ENCODE measurements at places on chromosomes 16 and 17.

GRCh38 chr17:40818343-40818732 lies 4.1 kb downstream of the KRT10 start:
- peaks cover 3% of the 10 kb centered on the region for H3K4me1 ChIP-seq
- peaks cover 3% of the 10 kb centered on the region for H3K36me3 ChIP-seq
- peak overlapping the region; percentile 60 for H3K4me3 ChIP-seq
- no peak for DNase-seq

DNA sequence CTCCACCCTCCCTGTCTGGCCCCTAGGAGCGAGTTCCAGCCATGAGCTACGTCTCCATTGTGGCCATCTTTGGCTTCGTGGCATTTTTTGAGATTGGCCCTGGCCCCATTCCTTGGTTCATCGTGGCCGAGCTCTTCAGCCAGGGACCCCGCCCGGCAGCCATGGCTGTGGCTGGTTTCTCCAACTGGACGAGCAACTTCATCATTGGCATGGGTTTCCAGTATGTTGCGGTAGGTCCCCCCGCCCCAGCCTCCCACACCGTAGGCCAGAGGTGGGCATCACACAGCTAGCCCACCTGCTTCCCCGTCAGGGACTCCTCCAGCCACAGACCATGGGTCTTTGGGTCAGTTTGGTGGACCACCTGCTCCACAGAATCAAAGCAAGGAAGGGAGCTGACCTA lies 4.2 kb downstream of the SLC2A4 start:
- H3K27ac ChIP-seq, result no peak overlapping the region
- H3K4me3 ChIP-seq, result no peak overlapping the region
- H3K27me3 ChIP-seq, result peaks cover 12% of the 10 kb centered on the region
- peaks cover 21% of the 10 kb centered on the region for H3K4me1 ChIP-seq

DNA sequence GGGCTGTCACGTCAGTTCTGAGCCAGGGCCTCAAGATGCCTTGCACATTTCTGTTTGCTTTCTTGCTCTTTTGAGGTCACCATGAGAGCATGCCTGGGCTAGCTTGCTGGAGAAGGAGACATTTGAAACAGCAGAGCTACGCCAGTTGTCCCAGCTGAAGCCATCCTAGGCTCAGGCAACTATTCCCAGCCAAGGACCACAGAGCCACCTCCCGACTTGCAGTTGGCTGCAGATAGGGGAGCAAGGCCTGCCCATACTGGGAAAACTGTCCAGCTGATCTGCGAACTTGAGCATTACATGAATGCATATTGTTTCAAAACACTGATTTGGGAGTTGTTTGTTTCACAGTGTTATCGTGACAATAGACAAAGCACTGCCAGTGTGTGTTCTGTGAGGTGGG lies 340.8 kb downstream of the XYLT1 start:
- no peak overlapping the region for H3K4me3 ChIP-seq
- DNase-seq, result no peak
- no peaks in the 10 kb centered on the region for H3K27me3 ChIP-seq
- peaks cover 36% of the 10 kb centered on the region for H3K36me3 ChIP-seq
- H3K4me1 ChIP-seq, result no peaks in the 10 kb centered on the region

DNA sequence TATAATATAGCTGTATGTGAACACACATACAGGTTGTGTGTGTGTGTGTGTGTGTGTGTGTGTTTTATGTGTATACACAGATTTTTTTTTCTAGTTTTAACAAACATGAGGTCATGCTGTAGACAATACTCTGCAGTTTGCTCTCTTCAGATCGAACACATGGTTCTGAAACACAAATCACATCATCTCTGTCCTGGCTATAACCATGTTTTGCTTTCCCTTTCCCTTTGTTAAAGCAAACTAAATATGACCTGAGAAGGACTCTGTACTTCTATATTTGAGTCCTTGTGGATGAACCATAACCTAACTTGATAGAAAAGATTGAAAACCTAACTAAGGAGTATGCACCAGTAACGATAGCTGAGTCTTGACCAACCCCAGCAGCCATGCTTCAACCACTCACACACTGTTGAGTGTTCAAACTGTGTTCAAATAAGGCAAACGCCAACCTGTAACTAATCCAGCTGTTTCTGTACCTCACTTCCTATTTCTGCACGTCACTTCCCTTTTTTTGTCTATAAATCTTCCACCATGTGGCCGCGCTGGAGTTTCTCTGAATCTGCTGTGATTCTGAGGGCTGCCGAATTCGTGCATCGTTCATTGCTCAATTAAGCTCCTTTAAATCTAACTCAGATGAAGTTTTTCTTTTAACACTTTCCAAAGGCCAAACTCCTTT lies 303.8 kb downstream of the HS3ST3B1 start:
- H3K27ac ChIP-seq, result no peak overlapping the region
- no peaks in the 10 kb centered on the region for H3K27me3 ChIP-seq
- H3K4me1 ChIP-seq, result no peaks in the 10 kb centered on the region
- no peak for DNase-seq
- H3K4me3 ChIP-seq, result no peak overlapping the region
- H3K36me3 ChIP-seq, result no peaks in the 10 kb centered on the region

- no peaks in the 10 kb centered on the region for H3K4me1 ChIP-seq
- H3K27me3 ChIP-seq, result no peaks in the 10 kb centered on the region
- H3K27ac ChIP-seq, result no peak overlapping the region
- DNase-seq, result no peak
- H3K36me3 ChIP-seq, result no peaks in the 10 kb centered on the region
Measured at GRCh38 chr17:45792437-45792836, 8.3 kb downstream of the CRHR1 start.

DNA sequence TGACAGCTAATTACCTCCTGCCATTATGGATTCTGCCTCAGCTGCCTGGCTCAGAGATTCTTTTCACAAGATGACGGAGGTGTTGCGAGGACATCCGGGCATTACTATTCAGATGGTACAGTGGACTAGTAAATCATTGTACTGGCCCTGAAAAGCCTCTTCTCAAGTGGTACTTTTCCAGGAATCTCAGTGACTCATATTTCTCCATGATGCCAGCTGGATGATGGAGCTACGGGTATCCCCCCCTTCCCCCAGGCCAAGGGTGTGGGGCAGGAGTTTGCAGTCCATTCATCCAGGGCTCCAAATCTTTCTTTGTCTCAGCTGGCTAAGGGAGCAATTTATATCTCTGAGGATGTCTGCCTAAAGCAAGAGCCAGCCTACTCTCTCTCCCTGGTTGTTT lies 107.7 kb upstream of the GPR139 start:
- no peak overlapping the region for H3K4me3 ChIP-seq
- no peaks in the 10 kb centered on the region for H3K27me3 ChIP-seq
- H3K27ac ChIP-seq, result no peak overlapping the region
- no peaks in the 10 kb centered on the region for H3K4me1 ChIP-seq

GRCh38 chr16:79612207-79612606 lies 11.7 kb upstream of the MAF start:
- no peaks in the 10 kb centered on the region for H3K36me3 ChIP-seq
- peaks cover 6% of the 10 kb centered on the region for H3K4me1 ChIP-seq
- H3K27me3 ChIP-seq, result no peaks in the 10 kb centered on the region
- DNase-seq, result no peak
- no peak overlapping the region for H3K4me3 ChIP-seq

DNA sequence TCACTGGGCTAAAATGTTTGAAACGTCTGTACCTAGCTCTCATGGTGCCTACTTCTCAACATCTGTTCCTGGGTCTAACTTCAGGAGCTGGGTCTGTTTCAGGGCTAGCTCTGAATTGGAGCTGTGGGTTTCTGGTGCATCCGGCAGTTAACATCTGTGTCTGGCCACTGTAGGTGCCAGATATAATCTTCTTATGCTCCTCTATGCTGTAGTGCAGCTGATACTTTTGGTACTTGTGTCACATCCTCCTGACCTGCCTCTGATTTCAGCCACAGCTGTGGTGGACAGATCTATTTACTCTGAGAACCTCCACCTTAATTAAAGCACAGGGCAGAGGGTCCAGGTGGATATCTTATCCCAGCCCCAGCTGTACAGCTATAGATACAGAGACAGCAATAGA lies 496.5 kb upstream of the CDH11 start:
- H3K36me3 ChIP-seq, result no peaks in the 10 kb centered on the region
- no peak for DNase-seq
- no peaks in the 10 kb centered on the region for H3K27me3 ChIP-seq

- H3K27me3 ChIP-seq, result no peaks in the 10 kb centered on the region
- no peak overlapping the region for H3K4me3 ChIP-seq
- no peak for DNase-seq
- H3K4me1 ChIP-seq, result no peaks in the 10 kb centered on the region
Measured at GRCh38 chr17:21359483-21359840, 16.7 kb upstream of the KCNJ12 start.

- H3K4me3 ChIP-seq, result no peak overlapping the region
- no peak for DNase-seq
- H3K27ac ChIP-seq, result no peak overlapping the region
- H3K36me3 ChIP-seq, result no peaks in the 10 kb centered on the region
- H3K27me3 ChIP-seq, result no peaks in the 10 kb centered on the region
Measured at GRCh38 chr17:49106321-49107210, 26.0 kb upstream of the B4GALNT2 start.

- no peaks in the 10 kb centered on the region for H3K4me1 ChIP-seq
- H3K36me3 ChIP-seq, result no peaks in the 10 kb centered on the region
- H3K27me3 ChIP-seq, result no peaks in the 10 kb centered on the region
- H3K27ac ChIP-seq, result no peak overlapping the region
- no peak overlapping the region for H3K4me3 ChIP-seq
Measured at GRCh38 chr17:65093930-65094329, 37.4 kb upstream of the GNA13 start.

- H3K4me3 ChIP-seq, result no peak overlapping the region
- DNase-seq, result no peak
- no peaks in the 10 kb centered on the region for H3K36me3 ChIP-seq
Measured at GRCh38 chr16:54585094-54585997, 298.8 kb upstream of the IRX3 start.

DNA sequence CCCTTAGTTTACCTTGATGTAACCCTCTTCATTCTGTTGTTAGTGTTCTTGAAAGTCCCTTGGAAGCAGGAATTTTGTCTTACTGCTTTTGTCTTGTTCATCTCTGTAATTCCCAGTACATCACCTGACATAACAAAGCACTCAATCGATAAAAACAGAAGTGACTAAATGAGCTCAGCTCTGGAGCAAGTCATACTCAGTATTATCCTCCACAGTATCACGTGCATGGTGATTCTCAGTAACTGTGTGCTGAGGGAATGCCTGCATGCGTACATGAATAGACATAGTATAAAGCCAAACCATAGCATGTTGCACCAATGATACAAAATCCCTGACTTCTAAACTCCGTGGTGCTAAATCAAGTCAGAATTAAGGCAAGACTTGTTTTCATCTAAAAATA lies 7.2 kb downstream of the KRT38 start:
- no peaks in the 10 kb centered on the region for H3K4me1 ChIP-seq
- no peak overlapping the region for H3K27ac ChIP-seq
- no peak overlapping the region for H3K4me3 ChIP-seq
- no peaks in the 10 kb centered on the region for H3K36me3 ChIP-seq
- DNase-seq, result no peak

DNA sequence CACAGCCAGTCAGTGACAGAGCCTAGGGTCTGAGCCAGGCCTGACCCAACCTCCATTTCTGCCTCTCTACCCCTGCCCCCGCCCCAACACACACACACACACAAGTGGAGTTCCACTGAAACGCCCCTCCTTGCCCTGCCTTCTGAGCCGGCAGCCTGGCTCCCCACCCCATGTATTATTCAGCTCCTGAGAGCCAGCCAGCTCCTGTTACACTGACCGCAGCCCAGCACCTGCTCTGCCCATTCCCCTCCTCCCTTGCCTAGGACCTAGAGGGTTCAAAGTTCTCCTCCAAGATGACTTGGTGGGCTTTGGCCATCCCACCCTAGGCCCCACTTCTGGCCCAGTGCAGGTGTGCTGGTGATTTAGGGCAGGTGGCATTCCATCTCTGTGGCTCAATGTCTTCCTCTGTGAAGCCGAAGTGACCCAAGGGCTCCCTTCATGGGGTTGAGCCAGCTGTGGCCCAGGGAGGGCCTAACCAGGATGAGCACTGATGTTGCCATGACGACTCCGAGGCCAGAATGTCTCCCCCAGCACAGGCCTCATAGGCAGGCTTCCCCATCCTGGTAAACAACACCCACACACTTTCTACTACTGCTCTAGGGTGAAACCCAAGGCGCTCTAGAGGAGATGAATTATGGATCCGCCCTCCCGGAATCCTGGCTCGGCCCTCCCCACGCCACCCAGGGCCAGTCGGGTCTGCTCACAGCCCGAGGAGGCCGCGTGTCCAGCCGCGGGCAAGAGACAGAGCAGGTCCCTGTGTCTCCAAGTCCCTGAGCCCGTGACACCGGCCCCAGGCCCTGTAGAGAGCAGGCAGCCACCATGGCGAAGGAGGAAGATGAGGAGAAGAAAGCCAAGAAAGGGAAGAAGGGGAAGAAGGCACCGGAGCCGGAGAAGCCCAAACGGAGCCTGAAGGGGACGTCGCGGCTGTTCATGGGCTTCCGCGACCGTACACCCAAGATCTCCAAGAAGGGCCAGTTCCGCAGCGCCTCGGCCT lies 9.7 kb downstream of the MYO15A start:
- no peaks in the 10 kb centered on the region for H3K4me1 ChIP-seq
- H3K27me3 ChIP-seq, result no peaks in the 10 kb centered on the region
- DNase-seq, result no peak
- no peaks in the 10 kb centered on the region for H3K36me3 ChIP-seq
- no peak overlapping the region for H3K27ac ChIP-seq
- no peak overlapping the region for H3K4me3 ChIP-seq

GRCh38 chr17:977166-977565 lies 2.4 kb downstream of the NXN start:
- peaks cover 12% of the 10 kb centered on the region for H3K4me1 ChIP-seq
- no peak overlapping the region for H3K27ac ChIP-seq
- no peak overlapping the region for H3K4me3 ChIP-seq
- peaks cover 19% of the 10 kb centered on the region for H3K27me3 ChIP-seq
- no peaks in the 10 kb centered on the region for H3K36me3 ChIP-seq

- peaks cover under 1% of the 10 kb centered on the region for H3K27me3 ChIP-seq
- H3K27ac ChIP-seq, result no peak overlapping the region
- DNase-seq, result no peak
- H3K36me3 ChIP-seq, result no peaks in the 10 kb centered on the region
Measured at GRCh38 chr17:79874329-79874981, 35.2 kb upstream of the CBX4 start.

- no peak for DNase-seq
- no peaks in the 10 kb centered on the region for H3K36me3 ChIP-seq
- H3K4me3 ChIP-seq, result no peak overlapping the region
- H3K4me1 ChIP-seq, result peaks cover 22% of the 10 kb centered on the region
- H3K27me3 ChIP-seq, result peaks cover 39% of the 10 kb centered on the region
Measured at GRCh38 chr17:56599088-56599487, 5.6 kb downstream of the NOG start.

DNA sequence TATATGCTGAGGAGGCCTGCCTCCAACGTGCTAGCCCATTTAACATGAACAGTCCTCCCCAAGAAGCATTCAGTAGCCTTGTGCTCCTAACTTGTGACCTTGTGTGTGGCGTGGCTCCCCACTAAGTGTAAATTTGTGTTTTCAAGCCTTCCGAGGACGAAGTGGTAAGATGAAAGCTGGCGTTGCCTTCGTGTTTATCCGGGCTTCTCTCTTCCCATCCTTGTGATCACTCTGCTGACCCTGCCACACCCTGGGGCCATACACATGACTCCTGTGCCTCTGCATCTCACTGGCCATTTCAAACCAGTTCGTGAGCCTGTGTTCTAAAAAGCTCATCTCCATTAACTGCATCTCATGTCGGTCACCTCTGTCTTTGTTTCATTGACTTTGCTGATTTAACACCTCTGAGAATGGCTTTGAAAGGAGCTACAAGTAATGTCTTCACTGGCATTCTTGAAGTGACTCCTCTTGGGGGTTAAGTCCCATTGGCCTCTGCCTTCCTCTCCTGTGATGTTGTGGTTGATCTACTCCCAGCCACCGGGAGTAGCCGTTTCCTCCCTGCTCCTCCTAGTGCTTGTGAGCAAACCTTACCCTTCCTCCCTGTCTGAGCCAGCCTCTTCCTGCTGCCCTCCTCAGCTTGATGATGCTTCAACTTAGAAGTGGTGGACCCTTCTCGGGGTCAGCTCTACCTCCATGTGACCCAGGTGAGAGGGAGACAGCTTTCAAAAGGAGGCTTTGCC lies 27.4 kb upstream of the NAGLU start:
- H3K4me3 ChIP-seq, result no peak overlapping the region
- H3K27me3 ChIP-seq, result no peaks in the 10 kb centered on the region
- no peak for DNase-seq
- H3K4me1 ChIP-seq, result no peaks in the 10 kb centered on the region
